ENCODE measurements at places on chromosomes 16 and 17.

- no peak for DNase-seq
Measured at GRCh38 chr16:84616515-84616914, 1.4 kb downstream of the COTL1 start.

- DNase-seq: no peak
Measured at GRCh38 chr17:73474370-73474988, 162.7 kb upstream of the CDC42EP4 start.

GRCh38 chr16:81333356-81333755 is 18.6 kb downstream of the GAN start:
- DNase-seq: no peak

- no peak for DNase-seq
Measured at GRCh38 chr16:3787924-3788661, 70.8 kb upstream of the TRAP1 start.

DNA sequence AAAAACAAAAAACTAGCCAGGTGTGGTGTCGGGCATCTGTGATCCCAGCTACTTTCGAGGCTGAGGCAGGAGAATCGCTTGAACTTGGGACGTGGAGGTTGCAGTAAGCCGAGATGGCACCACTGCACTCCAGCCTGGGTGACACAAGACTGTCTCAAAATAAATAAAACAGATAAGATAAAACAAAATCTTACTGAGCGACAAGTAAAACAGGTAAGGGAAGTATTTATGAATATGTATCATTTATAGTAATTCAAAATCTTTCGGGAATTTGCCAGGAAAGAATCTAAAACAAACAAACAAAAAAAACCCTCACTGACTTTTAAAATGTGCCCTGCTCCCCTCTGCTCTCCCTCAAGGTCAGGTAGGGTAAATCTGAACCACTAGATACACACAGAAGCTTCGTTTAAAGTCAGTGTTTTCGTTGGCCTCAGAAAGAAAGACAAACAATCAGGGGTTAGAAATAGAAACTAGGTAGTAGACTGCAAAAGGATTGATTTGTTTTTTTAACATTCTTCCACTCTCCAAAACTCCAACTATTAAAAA is 2.1 kb downstream of the PRPSAP1 start:
- DNase-seq: no peak

DNA sequence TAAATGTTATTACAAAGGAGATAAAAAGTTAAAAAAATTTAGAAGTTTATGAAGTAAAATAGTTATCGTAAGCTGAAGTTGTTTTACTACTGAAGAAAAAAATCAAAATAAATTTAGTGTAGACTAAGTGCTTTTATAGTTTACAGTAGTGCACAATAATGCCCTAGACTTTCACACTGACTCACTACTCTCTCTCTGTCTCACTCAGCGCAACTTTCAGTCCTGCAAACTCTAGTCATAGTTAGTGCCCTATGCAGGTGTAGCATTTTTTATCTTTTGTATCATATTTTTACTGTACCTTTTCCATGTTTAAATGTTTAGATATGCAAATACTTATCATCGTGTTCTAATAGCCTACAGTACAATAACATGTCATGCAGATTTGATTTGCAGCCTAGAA is 17.7 kb upstream of the TOM1L1 start:
- no peak for DNase-seq

- no peak for DNase-seq
Measured at GRCh38 chr16:5478036-5478435, 380.4 kb upstream of the EEF2KMT start.

GRCh38 chr17:16440901-16441629 is 25.7 kb downstream of the TRPV2 start:
- no peak for DNase-seq

DNA sequence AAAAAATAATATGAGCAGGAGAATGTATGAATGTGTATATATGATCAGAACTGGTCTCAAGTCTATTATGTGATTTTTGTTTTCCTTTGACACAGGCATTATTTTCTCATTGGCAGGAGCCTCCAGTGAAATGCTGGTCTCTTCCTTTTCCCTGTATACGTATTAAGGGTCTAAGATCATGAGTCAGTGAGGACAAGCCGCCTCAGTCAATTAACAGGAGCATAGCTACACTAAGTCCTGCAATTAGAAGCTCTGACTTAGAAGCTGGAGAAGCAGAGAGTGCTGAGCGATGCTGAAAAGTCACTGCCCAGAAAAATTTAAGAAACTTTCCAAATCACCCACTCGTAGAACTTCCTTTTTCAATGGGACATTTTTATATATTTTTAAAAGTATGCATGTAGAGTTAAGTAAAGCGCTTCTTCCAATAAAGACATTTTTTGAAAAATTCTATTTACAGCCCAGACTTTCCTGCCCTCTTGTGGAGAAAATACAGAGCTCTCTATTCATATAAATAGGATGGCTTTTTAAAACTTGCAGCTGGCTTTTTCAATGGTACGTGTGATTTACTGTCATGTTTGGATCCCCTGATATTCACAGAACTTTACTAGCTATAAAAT is 70.2 kb upstream of the PSMD7 start:
- DNase-seq: no peak

DNA sequence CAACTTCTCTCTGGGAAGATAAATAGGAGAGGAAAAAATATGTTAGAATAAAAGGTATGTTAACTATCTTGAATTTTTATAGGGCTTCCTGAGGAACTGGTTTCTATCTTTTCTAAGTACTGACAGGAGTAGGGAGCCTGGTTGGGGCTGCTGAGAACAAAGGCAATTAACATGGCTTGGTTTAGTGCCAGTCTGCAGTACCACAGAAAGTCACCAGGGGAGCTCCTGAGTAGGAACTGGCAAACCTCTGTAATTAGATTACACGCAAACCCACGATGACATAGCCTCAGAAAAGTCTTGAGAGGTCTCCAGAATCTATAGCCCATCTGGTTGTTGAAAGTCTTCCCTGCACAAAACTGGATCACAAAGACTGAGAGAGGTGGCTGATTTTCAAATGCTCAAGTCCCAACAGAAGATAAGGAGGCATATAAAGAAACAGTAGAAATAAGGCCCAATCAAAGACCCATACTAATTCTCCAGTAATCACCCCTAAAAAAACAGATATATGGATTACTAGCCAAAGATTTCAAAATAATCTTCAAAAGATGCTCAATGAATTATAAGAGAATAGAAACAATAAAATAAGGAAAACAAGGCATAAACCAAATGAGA is 11.7 kb upstream of the CNTNAP4 start:
- DNase-seq: no peak

DNA sequence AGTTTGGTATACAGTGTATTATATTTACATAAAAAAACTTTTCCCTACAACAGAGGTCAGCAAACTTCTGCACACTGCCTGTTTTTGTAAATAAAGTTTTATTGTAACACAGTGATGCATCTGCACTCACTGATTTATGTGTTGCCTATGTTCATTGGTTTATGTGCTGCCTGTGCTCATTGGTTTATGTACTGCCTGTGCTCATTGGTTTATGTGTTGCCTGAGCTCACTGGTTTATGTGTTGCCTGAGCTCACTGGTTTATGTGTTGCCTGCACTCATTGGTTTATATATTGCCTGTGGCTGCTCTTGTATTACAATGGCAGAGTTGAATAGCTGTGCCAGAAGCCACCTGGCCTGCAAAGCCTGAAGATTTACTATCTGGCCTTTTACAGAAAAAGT is 81.6 kb downstream of the MYH11 start:
- no peak for DNase-seq

DNA sequence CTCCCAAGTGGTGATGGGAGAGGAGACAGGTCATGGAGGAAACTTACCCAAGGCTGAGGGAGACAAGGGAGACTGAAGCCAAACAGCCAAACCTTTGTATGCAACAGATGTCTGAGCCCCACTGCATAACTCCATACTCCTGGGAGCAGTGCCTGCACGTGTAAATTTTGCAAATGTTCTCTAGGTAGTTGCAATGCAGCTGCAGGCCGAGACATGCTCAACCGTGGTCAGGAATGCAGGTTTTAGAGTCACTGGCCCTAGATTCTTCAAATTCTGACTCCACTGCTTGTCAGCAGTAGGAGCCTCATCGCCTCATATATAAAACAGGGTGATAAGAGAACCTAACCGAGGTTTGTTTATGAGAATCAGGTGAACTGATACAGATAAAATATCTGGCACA is 11.5 kb downstream of the DYNLRB2 start:
- no peak for DNase-seq

DNA sequence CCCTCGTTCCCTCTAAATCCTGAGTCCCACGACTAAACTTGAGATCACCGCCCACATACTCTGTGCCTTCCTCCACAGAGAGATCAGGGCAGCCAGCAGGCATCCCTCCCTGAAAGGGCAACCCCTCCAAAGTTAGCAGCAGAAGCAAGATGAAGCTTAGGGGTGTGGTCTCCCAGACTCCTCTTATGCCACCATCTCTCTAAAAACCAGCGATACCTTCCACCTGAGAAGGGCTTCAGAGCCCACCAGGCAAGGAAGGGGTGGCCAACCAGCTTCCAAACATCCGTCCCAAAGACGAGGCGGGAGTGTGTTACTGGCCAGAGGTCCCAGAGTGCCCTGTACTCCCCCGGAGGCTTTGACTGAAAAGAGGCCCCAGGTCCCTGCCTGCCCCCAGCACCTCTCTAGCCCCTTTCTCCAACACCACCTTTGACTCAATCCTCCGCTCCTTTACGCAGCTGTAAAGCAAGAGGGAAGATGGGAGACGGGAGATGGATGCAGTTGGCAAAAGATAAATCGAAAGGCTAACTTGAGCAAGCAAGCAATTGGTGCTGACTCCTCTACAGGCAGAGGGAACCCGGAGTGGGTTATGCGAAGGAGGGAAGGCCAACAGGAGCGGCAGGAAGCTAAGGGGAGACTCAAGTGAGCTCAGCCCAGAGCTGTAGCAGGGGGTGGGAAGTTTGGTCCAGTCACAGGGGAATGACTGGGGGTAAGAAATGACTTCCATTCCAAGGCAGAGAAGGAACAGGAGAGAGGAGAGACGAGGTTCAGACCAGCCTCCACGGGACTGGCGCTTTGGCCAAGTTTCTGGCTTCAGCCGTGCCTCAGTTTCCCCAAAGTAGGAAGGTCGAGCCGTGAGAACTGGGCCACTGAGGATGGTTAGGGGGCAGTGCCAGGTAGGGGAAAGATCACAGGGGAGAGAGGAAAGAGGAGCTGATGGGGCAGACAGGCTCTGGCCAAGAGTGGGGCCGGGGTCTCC is 1.0 kb downstream of the ST3GAL2 start:
- no peak for DNase-seq

DNA sequence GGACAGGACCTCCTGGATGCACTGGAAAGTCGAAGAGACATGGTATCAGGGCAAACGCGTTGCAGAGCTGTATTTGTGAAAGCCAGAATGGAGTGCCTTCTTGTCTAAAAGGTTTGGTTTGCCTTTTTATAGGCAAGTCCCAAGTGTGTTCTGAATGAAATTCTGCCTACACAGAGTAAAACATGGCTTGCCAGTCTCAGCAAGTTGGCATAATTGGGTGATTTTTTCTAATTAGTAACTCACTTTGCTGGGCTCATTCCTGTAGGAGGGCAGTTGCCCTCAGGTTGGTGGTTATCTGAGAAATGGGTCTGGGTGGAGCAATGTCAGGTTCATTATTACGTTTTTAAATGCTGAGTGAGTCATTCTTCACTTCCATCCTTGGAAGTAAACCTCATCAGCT is at the start of gene KRT25:
TSS of gene KRT25 (minus strand) at position 101 of the 400 bp plus-strand sequence. CDS start at position 41, 60 bp downstream.
- no peak for DNase-seq

DNA sequence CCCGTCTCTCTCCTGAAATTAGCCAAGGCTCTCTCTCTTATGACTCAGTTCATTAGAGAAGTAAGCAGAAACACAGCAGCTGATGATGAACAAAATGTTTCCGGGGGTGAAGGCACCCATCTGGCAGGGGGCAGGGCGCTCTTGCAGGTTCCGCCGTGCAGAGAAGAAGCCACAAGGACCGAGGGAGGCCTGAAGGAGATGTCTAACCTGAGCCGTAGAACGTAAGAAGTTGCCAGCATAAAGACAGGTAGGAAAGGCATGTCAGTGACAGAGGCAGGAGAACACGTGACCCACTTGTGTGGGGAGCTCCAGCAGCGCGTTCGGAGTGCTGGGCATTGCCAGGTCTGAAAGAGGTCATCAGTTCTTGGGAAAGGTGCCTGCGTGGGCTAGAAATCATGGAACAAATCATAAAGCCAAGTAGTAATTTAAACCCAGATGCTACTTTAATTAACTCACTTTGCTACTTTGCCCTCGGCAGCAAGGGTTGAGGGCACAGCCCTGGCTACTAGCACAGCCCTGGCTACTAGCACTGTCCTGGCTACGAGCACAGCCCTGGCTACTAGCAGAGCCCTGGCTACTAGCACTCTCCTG is 198.6 kb downstream of the RPTOR start:
- no peak for DNase-seq

DNA sequence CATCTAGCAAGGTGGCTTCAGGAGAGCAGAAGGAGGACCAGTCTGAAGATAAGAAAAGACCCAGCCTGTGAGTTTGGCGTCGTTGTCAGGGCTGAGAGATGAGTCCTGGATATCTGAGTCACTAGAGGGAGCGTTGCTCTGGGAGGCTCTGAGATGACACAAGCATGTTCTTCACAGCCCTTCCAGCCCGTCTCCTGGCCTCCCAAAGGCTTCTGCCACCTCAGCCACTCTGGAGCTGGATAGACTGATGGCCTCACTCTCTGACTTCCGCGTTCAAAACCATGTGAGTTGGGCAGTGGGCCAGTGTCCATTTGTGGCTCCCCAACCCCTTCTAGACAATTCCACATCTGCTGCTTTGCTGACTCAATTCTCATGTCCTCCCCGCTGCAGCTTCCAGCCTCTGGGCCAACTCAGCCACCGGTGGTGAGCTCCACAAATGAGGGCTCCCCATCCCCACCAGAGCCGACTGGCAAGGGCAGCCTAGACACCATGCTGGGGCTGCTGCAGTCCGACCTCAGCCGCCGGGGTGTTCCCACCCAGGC is 2.3 kb downstream of the TGFB1I1 start:
- no peak for DNase-seq

GRCh38 chr16:89370081-89370511 is 120.3 kb downstream of the ANKRD11 start:
- DNase-seq: no peak

DNA sequence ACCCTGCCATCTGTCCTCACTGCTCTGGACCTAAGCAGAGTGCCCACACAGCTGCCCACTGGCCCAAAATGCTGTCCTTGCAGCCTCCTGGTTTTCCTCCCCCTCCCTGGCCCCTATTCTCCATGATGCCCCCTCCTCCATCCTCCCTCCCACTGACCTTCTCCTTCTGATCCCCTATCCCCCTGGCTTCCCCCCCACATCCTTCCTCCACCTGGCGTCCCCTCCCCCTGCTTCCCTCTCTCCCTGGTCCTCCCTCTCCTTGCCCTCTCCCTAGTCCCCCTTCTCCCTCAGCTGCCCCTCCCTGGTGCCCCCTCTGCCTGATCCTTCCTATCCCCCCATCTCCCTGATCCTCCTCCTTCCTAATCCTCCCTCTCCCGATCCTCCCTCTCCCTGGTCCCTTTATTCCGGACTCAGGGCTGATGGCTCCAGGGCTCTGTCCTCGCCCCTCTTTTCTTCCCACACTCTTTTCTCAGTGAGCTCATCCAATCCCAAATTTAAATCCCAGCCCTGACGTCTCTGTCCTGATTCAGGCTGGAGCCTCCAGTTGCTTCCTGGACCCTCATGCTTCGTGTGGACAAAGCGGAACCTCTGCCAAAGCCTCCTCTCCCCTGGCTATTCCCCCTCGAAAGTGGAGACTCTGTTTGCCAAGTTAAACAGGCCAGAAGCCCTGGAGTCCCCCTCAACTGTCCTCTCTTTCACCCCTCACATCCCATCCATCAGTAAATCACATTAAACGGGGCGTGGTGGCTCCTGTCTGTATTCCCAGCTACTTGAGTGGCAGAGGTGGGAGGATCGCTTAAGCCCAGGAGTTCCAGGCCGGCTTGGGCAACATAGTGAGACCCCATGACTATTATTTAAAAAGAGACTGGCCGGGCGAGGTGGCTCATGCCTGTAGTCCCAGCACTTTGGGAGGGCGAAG is 18.1 kb upstream of the RHBDF2 start:
- DNase-seq: no peak

GRCh38 chr17:57552114-57552624 is 192.9 kb downstream of the CCDC182 start:
- no peak for DNase-seq
